ENCODE measurements at places on chromosomes 11 and 22.

DNA sequence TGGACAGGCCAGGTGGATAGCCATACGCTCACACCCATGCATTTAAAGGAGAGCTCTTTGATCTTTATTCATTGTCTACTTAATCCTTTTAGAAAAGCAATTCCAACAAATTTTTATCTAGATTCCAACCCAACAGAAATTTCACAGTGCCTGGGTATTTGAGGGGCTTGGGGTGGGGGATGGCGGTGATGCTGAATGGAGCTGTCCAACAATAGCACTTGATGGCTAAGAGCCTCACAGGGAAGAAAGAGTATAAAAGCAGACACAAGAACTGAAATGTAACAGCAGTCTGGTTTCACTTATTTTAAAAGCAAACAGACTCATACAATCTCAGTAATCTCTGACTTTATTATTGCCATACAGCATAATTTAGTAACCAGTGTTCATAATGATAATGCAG lies 101.8 kb upstream of the SORL1-AS1 start:
- DNase-seq = no peak

DNA sequence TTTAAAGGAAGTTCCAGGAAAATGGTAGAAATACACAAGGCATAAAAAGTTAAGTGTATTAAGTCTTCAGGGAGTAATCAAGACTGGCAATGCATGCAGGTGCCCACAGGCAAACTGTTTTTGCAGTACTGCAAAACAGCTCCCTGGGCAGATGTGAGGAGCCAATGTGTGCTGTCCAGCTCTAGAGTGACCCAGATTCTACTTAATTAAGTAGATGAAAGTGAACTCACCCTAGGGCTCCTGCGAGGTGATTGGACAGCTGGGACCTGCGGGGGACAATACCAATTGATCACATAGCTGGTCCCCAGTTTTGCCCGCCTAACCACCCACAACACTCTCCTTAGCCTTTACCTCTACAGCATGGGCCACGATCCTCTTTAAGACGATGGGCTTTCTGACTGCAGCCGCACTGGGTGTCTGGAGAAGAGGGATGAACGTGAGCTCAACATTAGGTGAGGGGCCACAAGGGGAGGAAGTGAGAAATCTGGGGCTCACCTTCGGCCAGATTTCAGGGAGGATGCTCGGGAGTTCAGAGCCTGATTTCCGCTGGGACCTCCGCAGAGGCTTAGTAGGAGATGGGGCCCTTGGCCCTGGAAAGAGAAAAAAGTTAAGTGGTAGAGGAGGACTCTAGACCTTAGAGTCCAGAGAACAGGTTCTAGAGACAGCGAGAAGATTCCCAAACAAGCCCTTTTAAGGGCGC lies 556 bp downstream of the CDCA5 start:
- DNase-seq = no peak

DNA sequence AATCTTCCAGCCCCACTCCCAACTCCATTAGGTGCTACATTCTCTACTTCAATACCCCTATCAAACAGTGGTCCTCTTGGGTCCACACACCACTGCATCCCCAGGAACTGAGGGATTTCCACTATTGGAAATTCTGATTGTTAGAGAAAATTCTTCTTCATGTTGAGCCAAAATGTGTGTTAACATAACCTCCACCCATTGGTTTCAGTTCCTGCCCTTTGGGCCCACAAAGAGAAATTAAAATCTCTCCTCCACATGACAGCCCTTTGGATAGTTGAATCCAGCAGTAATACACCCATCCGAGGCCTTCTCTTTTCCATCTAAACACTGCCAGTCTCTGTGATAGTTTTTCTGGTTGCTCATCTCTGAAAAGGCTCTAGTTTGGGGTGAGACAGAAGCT lies 2.1 kb downstream of the VSIG2 start:
- no peak for DNase-seq

GRCh38 chr11:36465449-36466163 lies 44.5 kb downstream of the TRAF6 start:
- DNase-seq = no peak

DNA sequence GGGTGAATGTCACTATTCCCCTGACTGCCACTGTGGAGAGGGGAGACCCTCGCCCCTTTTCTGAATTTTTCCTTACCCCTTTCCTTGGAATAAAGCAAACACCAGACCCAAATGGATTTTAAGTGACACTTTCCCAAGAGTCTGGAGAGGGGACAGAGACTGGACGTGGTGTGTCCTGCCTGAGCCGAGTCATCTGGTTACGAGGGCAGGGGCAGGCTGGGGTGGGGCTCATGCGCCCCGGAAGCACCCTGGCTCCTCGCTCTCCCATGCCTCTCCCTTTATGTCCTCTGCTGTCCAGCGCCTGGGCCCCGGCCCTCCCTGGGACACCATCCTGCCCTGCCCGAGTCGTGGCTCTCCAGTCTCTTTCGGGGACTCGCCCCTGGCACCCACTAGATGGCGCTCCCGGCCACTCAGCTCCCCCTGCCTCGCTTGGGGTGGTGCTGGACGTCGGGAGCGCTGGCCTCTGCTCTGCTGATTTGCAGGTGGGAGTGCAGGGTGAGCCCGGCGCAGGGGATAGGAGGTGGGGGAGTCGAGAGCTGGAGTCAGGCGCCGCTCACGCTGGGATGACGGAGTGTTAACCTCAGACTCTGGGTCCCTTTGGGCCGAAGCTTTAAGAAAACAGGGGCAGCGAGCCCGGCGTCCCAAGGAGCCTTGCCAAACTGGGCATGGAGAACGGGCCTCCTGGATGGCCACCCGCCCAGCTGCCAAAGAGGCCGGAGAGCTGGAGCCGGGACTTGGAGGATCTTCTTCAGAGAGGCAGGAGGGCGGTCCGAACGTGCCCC lies 89.8 kb downstream of the RPS6KA4 start:
- no peak for DNase-seq

- DNase-seq = no peak
Measured at GRCh38 chr22:32226326-32227104, 21.6 kb upstream of the RFPL2 start.

GRCh38 chr11:70494559-70495350 lies 96.4 kb downstream of the CTTN start:
- no peak for DNase-seq

GRCh38 chr11:113106507-113106906 lies 145.3 kb downstream of the NCAM1 start:
- no peak for DNase-seq

DNA sequence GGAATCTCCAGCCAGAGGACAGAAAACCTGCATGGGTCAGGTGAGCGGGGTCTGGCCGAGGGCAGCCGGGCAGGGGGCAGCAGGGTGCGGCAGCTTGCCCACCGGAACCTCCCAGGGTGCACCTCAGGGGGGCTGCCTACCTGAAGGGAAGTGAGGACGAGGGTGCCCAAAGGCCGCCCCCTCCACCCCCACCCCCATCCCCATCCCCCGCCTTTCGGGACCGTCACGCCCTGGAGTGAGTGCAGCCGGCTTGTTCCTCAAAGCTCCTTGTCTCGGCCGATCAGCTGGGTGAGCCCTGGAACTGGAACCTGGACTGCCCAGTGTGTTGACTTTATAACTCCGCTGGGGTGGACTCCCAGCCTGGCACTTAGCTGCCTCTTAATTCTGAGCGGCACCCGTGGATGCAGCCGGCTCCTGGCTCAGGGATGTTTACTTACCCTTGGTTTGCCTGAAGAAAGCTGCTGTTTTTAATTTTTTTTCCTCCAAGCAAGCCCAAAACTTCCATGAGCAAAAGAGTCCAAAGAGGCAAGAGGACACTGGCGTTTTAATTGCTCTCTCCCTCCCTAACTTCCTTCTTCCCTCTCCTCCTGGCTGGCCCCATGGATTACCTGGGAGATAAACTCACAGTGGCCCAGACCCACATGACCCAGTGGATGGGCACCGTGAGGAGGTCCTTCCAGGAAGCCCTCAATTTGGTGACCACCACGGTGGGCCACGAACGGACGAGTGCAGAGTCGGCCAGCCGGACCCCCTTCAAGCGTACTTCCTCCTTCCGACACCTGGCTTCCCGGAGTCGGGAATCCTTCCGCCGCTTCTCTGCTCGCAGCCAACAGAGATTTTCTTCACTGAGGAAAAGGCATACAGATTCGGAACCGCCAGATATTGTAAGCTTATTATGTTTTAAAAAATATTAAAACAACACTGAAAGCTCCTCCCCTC lies 87.8 kb upstream of the CRYBB3 start:
- no peak for DNase-seq

DNA sequence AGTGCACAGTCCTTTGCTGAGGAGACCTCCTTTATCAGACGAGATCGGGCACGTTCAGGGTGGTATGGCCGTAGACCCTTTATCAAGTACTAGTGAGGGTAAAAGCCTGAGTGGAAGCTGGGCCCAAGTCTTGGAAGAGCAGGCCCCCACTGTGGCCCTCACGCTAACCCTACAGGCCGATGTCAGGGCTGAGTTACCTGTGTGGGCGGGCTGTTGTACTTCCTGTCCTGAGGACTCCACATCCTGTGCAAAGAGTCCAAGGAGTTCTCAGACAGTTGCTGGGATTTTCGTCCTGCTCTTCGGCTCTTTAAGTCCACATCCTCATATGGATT lies 34.9 kb downstream of the RPL27A start:
- DNase-seq = no peak

GRCh38 chr11:82794490-82794889 lies 60.8 kb upstream of the FAM181B start:
- DNase-seq = no peak

DNA sequence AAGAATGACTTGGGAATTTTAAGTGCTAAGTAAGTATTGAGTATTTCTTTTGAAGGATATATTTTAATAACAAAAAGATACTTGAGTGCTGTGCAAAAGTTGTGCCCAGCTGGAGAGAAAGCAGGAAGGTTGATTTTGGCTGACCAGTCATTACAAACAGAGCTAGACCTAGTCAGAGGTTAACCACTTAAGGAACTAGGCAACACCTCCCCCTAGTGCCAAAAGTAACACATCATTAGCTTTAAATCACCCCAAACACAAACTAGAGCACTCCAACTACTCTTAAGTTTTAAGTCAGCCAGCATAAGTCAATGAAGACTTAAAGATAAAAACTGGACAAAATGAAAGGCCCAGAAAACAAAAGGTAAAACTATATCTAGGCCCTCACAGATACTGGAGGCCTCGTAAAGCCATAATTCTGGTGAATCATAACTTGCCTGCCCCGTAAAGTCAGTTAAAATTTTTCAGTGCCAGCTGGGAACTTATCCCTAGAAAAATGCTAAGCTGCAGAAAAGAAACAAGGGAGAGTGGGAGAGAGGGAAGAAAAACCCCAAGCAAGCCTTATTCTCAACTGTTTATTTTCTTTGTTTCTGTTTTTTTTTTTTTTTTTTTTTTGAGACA lies 4.6 kb downstream of the TMEM9B start:
- peak; percentile 71 for DNase-seq

DNA sequence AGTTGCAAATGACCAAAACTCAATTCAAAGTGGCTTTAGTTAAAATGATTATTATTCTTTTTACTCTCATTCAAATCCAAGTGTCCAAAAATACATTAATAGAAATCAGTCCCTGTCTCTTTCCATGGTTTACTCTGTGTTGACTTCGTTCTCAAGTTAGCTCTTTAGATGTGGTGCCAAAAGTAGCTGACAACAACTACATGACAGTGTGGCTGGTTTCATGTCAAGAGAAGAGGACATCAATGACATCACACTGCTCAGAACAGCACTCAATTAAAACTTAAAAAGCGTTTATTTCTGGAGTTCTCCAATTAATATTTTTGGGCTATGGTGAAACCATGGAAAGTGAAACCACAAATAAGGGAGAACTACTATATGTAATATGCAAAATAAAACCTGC lies 1746.9 kb downstream of the LRRC4C start:
- no peak for DNase-seq

DNA sequence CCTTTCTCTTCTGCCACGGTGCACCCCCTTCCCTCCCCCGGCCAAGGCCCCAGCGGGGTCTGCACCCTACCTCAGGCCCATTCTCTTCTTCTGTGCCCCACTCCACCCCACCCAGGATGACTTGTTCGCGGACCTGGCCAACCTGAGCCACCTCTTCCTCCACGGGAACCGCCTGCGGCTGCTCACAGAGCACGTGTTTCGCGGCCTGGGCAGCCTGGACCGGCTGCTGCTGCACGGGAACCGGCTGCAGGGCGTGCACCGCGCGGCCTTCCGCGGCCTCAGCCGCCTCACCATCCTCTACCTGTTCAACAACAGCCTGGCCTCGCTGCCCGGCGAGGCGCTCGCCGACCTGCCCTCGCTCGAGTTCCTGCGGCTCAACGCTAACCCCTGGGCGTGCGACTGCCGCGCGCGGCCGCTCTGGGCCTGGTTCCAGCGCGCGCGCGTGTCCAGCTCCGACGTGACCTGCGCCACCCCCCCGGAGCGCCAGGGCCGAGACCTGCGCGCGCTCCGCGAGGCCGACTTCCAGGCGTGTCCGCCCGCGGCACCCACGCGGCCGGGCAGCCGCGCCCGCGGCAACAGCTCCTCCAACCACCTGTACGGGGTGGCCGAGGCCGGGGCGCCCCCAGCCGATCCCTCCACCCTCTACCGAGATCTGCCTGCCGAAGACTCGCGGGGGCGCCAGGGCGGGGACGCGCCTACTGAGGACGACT lies 15.9 kb downstream of the RTN4RL2 start:
- DNase-seq = no peak

DNA sequence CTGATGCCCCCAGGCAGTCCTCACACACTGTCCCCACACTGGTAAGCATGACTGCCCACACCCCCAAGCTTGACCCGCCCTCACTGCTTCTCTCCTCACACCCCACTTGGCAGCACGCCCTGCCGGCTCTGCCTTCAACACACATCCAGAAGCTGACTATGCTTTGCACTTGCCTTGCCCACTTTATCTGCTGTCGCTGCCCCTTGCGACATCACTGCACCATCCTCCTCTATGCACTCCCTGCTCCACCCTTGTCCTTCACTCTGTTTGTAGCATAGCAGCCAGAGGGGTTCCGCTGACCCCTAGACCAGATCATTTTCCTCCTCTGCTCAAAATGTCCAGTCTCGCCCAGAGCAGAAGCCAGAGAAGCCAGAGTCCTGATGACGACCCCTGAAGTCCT lies 25.3 kb upstream of the SLC25A1 start:
- DNase-seq = no peak

- DNase-seq = no peak
Measured at GRCh38 chr11:115181538-115181937, 322.7 kb downstream of the CADM1 start.

GRCh38 chr22:28716686-28717085 lies 24.9 kb downstream of the CHEK2 start:
- no peak for DNase-seq

GRCh38 chr22:45583504-45583903 lies 80.8 kb downstream of the FBLN1 start:
- no peak for DNase-seq
